NCI-H1694 treated with DMSO at 0.1 percent for 48 hours (cell line): ENCODE measurements at places on chromosomes 3 and 15.

DNA sequence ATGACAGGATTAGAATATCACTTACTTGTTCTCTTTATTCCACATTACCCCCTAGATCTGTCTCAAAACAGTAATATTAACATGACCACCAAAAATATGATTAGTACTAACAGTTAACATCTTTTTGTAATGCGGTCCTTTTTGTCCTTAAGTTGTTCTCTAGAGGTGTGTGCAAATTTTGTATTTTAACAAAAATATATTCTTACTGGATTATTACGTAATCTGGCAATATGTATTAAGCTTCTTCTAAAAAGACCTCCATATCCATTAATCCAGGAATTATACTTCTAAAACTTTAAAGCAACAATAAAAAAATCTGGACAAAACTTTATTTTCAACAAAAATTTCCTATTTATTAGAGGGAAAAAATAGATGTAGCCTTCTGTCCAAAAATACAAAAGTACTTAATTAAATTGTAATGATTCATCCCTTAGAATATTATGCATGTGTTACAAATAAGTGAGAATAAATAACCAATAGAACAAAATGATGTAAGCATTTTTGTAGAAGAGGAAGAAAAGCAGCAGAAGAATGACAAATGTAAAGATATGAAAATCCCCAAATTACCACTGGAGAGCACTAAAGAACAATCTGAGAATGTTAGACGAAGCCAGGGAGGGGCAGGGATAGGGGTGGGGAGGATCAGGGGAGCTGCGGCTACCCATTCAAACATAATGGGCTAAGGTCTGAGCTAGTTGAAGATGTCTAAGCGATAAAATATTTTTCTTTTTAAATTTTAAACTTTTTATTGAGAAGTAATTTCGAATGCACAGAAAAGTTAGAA is 945.6 kb downstream of the MCTP2 start:
- no peak for DNase-seq

DNA sequence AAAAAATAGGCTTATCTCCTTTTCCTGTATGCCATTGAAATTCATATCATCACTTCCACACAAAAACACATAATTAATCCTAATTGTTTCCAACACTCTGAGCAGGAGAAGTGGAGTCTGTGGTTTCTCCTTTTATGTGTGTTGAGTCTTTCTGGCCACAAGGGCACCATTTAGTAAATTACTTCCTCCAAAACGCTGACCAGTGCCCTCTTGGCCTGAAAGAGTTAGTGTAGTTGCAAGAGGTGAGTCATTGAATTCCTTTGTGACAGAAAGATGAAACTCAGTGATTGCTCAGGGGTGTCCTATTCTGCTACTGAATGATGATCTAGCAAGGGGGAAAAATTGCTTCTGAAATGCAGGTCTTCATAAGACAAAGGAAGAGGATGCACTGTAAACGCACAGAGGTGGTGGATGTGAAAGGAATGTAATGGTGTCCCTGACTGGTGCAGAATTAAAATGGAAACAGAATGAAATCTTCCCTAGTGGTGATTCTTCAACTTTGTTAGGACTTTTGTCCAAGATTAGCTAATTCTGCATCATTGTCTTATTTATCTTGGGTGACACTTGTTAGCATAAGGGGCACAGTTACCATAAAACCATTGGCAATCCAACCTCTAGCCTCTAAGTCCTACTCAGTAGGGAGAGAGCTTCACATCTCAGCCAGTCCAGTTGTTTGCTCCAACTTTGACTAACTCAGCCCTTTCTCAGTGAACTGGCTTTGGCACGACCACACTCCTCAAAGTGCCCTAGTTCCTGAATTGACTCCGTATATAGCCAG is 208.4 kb upstream of the NANOGP8 start:
- no peak for DNase-seq

GRCh38 chr3:117885011-117885441 is 1149.6 kb downstream of the IGSF11 start:
- no peak for DNase-seq

- no peak for DNase-seq
Measured at GRCh38 chr15:75073197-75073596, 49.8 kb downstream of the PPCDC start.

DNA sequence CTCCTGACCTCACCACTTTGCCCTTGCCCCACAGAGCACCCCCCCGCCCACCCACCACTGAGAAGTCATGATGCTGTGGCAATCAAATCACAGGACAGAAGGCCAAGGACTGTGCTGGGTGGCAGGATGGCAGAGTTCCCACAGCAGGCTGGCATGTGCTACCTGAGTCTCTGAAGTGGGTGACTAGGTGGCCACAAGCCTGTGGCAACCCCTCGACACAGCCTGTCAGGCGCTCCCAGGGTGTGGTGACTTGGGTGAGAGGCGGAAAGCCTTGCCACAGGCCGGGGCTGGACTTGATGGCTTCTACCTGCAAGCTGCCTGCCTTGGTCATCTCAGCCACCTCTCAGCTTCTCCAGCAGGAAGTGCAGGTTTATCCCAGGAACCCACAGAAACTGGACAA is 15.6 kb upstream of the DUSP7 start:
- DNase-seq, result no peak
